Esophagus mucosa (tissue), 1 donor: ENCODE measurements at places on chromosomes 16 and 17.

DNA sequence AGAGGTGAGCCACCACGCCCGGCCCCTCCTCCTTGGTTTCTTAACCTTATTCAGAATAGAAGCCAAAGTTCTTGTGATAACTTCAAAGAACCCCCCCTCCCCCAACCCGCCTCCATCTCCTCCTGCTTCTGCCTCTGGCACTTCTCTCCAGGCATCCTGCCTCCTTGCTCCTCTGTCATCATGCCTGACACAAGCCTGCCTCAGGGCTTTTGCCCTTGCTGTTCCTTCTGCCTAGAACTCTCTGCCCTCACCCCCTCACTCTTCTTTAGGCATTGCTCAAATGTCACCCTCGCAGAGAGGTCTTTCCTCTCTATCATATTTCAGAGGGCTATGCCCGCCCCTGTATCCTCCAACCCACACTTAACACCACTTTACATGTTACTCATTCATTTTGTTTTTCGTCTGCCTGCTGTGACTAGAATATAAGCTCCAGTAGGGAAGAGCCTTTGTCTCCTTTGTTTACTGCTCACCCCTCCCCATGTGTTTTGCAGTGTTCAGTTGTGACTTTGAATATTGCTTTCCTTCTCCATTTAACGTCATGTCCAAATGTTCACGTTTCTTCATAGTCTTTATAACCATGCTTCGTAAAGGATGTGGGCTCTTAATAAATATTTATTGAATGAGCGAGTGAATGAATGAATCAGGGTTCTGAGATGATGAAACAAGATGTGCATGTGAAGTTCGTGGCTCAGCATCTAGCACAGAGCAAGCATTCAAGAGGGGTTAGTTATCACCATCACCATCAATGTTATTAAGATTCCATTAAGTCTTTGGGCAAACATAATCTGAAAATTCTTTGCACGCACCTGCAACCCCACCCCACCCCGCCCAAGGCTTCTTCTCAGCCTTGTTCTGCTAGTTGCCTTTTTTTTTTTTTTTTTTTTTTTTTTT, 186.2 kb upstream of the WSCD1 start:
- ATAC-seq = no peak

GRCh38 chr17:38598536-38598935, 7.2 kb downstream of the SRCIN1 start:
- ATAC-seq = peak; percentile 86

GRCh38 chr17:41212524-41213169, 13.8 kb upstream of the KRTAP9-2 start:
- no peak for ATAC-seq

GRCh38 chr17:49925921-49926320, 43.1 kb upstream of the DLX4 start:
- ATAC-seq = no peak

DNA sequence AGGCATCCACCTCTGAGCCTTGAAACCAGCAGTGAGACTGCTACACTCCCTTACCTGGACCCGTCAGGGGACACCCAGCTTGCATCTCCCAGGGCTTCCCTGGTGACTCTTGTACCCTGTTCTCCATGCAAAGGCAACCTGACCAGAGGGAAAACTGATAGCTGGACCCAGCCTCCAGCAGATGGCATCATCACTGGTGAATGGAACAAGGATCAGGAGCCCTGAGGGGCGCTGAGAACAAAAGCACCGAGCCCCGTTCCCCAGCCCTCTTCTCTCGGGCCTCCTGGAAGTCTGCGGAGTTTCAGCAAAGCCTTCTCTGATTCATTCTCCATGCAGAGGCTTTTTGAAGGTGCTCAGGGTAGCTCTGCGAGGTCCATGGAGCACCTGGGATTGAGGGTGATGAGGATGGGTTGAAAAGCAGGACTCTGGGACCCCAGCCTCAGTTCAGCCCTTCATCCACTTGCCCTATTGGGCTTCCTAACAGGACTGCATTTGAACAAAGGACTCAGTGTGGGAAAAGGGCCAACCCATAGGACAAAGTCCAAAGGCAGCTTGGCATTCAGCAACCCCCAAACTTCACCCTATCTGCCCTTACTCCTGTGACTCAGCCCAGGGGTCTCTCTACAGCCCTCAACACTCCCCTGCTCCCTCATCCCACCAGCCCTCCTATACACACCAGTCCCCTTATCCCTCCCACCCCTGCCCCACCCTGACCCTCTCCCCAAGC, 45.0 kb upstream of the LHX1 start:
- ATAC-seq = no peak

- ATAC-seq = no peak
Measured at GRCh38 chr16:55239723-55240122, 84.3 kb upstream of the IRX6 start.

DNA sequence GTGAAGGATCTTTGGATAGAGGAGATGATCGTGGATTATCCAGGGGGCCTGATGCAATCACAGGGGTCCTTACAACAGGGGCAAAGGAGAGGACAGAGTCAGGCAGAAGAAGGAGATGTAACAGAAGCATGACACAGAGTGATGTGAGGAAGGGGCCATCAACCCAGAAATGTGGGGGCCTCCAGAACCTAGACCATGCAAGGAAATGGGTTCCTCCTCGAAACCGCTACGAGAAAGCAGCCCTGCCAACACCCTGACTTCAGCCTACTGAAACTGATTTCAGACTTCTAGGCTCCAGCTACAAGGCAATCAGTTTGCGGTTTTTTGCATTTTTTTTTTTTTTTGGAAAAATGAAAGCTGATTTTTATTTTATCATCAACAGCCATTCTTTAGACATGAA, 34.0 kb downstream of the ZFHX3 start:
- ATAC-seq = no peak

DNA sequence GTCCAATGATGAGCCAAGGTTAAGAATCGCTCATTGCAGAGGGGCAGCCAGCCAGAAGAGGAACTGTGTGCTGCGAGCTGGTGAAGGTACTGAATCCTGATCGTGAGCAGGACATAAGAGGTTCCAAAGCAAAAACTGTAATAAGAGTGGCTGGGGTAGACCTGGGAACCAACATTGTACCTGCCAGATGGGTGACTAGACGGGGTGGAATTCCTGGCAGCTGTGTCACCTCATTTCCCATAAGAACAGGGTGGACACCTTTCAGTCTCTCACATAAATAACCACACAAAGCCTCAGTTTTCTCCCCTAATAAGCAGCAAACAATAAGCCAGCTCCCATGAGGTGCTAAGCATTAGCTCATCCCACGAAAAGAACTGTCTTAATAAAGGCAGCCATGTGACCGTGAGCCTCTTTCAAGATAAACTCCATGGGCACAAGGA, 290.3 kb downstream of the SOX9 start:
- peak; percentile 63 for ATAC-seq
